Activated CD4-positive, alpha-beta T cell treated with anti-CD3 and anti-CD28 coated beads, Interleukin-2, amount 10 ng/mL, durations not matched to agents 24 days and 14 days (primary cell): ENCODE measurements at places on chromosomes 5 and 9. TPM values are rescaled to one million over a fixed set of nuclear protein-coding genes. Genes with fewer than 3 reads are reported as not detected.

The ELOVL7 gene
- 0.56 and 1.1 TPM in 2 replicates for total RNA-seq

The CRHBP gene
- 0.23 and 0.31 TPM in 2 replicates for total RNA-seq

The PPIP5K2 gene
- 46.2 and 46.3 TPM in 2 replicates for total RNA-seq

The ADAMTS16 gene
- total RNA-seq: not detected in 2 replicates

The ITK gene
- 230 and 237 TPM in 2 replicates for total RNA-seq

The PAEP gene
- total RNA-seq: not detected in 2 replicates

The SLC25A2 gene
- total RNA-seq: 0.14 and 0.23 TPM in 2 replicates

The PCDHB16 gene
- not detected in 2 replicates for total RNA-seq

- no peak for DNase-seq
These were observed 637.8 kb upstream of the WWC1 start for GRCh38 chr5:167653645-167654106.

- DNase-seq: no peak
These were observed 82.0 kb upstream of the TTC23L start for GRCh38 chr5:34756781-34757624.

GRCh38 chr5:2480871-2481270 lies 270.6 kb downstream of the IRX2 start:
- no peak for DNase-seq

DNA sequence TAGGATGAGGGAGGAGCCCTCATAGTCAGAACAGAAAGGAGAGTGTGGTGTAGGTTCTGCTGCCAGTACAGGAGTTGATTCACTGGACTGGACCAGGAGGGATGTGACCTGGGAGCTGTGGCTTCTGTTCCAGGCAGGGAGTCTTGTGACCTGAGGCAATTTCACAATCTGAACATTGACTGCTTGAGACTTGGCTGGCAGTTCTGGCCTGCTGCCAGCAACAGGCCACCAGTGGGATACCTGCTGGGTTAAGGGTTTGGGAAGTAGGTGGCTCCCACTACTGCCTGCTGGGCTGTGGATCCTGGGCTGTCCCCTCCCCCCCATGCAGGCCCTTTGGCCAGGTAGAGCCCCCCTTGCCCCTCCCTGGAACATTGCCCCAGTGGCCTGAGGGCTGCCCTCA lies 268.6 kb upstream of the ARRDC3 start:
- DNase-seq: no peak

GRCh38 chr9:129139993-129140396 lies 28.8 kb downstream of the PTPA start:
- peak; percentile 93 for DNase-seq

DNA sequence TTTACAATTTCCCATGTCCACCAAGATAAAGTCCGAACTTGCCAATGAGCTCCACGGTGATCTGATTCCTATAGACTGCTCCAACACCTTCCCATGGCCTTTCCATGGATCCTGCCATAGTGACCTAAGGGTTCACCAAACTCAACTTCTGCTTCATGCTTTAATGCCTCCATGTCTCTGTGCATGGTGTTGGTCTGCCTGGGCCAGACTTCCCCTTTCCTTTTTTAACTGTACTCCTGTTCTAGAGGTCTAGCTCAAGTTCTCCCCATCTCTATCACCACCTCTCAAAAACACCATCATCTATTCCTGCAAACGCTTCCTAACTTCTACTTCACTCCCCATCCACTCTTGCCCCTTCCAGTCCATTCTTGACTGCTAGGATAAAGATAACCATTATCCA lies 14.8 kb upstream of the SMARCA2 start:
- no peak for DNase-seq

DNA sequence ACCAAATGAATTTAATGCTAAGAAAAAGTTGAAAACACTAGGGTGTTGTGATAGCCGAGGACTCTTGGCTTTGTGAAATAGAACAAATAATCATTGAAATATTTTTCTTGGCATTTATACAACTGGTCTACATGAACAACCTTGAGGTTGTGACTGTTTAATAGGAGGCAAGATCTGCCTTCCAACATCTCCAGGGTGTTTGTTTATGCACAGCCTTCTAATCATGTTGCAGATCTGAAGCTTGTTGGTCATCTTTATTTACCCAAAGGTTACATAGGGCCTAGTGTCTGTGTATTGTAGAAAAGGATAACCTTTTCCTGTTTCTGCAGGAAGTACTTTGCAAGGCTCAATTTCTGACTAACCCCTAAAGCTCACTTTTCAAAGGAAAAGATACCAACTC lies 65.2 kb upstream of the RANBP3L start:
- no peak for DNase-seq

GRCh38 chr5:145715412-145715811 lies 119.7 kb downstream of the PRELID2 start:
- DNase-seq: no peak

- DNase-seq: no peak
These were observed 14.2 kb downstream of the GADD45G start for GRCh38 chr9:89619019-89619418.

- no peak for DNase-seq
These were observed 545.8 kb upstream of the ARRDC3 start for GRCh38 chr5:91928754-91929521.

DNA sequence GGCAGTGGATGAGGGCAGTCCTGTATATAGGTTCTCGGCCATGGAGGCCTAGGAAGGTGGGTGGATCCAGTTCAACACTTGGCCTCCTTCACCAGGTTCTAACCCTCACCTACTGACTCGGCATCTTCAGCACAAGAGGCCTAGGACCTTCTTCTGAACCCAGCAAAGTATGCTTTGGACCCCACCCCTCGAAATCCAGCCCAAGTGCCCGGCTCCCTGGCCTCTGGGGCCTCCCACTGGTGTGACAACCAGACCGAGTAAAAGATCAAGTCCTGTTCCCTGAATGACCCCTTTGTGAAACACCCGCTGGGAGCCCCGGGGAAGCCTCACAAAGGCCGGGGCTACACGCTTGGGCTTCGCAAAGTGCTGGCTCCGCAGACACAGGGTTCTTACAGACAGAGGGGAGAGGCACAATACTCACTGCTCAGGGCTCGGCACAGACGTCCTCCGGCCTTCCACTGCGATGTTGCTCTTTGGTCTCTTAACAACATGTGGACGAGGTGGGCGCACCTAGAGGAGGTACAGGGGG lies 47.0 kb downstream of the CRB2 start:
- no peak for DNase-seq

DNA sequence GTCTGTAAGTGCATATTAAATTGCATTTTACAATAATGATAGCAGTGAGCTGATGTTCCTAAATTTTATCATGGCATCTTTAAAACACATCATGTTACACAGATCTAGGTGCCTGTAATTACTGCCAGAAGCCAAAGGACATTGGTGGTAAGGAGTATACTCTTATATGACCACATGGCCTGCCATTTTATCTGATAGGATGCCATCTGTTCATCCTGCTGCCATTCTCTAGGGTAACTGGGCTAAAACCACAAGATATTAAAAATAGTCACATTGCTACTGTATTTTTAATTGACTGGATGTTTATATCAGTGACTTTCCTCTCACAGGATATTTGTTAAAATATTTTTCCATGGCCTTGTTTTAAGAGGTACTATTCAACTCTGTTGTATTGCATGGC lies 53.1 kb downstream of the HCN1 start:
- no peak for DNase-seq

DNA sequence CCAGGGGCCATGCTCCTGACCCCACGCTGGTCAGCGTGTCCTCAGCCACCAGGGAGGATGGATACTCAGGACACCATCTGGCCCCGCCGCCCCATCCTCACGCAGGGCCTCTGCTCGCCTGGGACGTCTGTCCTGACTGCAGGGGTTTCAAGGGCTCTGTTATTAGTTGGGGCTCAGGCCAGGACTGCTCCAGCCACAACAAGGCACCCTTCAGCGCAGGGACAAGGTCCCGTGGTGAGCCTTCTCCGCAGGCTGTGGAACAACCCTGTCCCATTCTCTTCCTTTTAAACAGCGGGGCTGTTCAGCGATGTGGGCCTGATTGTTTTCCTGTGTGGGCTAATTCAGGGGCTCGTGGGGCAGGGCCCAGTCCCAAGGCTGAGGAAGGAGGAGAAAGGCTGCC lies 61.6 kb downstream of the SEMA4D start:
- no peak for DNase-seq

DNA sequence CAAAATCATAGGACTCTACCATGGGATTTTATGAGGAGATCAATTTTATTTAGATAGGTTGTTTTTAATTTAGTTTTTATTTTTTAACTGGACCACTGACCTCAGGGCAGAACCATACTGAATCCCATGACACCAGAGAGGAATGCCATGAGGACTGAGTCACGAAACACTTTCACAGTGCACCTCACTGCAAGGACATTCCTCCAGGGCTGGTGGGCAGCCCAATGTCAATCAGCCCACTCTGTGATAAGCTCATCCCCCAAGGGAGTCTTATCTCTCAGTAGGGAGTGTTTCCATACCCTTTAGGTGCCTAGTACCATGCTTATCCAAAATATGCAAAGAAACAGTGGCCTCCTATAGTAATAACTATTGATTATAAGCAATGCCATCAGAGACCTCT lies 224.5 kb upstream of the CDH6 start:
- DNase-seq: no peak
